Mesendoderm (in vitro differentiated cells): ENCODE measurements at places on chromosomes 3 and 15.
A peak's percentile ranks its signal among the peaks of the same experiment; 100 is the strongest.

GRCh38 chr3:178583963-178584575 is 47.8 kb downstream of the KCNMB2 start:
- DNase-seq, result no peak

GRCh38 chr15:38535491-38536200 is 29.0 kb downstream of the RASGRP1 start:
- DNase-seq, result no peak

GRCh38 chr3:26350853-26351252 is 271.7 kb upstream of the LRRC3B start:
- peak; percentile 97 for DNase-seq

DNA sequence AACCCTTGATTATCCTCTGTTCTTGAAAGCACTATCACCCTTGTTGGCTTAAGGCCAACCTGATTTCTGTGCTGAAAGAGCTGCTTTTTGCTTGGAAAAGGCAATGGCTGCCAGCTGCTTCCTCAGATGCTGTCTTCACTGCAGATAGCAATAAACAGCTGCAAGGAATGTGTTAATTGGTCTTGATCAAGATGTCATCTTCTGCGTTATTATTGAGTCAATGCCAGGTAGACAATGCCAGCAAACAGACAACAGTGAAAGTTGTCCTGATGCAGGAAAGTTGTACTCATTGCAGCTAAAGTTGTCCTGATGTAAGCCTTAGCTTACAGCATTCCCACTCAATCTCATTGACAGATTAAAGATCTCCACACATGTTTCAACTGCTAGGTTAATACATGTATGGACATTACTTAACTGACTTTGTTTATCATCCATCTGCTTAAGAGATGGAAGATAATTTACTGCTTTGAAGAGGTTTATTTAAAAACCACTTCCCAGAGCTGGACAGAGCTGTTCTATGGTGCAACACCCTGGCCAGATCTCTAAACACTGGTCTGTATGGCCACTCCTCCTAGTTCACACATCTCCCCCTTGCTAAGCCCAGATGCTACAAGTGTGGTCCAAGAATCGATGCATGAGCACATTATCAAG is 251.0 kb upstream of the MCTP2 start:
- no peak for DNase-seq

GRCh38 chr15:60594071-60594470 is 115.1 kb upstream of the ICE2 start:
- DNase-seq, result no peak

GRCh38 chr15:59654046-59654445 is 3.3 kb downstream of the GTF2A2 start:
- DNase-seq, result no peak

- DNase-seq, result no peak
Observed at GRCh38 chr3:74842141-74842540, 227.7 kb upstream of the CNTN3 start.

DNA sequence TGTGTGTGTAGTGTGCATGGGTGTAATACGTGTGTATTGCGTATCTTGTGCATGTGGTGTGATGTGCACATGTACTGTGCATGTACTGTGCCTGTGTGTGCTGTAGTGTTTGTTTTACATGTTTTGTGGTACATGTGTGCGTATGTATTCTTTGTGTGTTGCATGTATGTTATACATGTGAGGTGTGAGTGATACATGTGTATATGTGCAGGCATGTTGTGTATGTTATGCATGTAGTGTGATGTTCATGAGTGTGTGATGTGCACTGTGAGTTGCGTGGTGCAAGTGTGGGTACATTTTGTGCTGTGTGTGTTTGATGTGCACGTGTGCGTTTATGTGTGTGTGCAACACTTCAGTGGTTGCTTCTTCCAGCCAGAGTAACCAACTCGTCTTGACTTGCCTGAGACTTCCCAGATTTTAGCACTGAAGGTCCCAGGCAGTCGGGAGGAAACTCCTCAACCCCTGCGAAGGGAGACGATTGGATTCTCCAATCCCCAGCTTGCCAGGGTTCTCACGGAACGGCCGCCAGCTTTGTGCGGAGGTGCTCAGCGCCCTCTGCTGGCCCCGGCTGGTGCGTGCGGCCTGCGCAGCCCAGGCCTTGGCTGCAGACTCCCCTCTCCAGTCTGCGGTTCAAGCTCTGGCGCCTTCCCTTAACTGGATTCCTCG is 3.6 kb downstream of the GALNT15 start:
- peak; percentile 78 for DNase-seq

DNA sequence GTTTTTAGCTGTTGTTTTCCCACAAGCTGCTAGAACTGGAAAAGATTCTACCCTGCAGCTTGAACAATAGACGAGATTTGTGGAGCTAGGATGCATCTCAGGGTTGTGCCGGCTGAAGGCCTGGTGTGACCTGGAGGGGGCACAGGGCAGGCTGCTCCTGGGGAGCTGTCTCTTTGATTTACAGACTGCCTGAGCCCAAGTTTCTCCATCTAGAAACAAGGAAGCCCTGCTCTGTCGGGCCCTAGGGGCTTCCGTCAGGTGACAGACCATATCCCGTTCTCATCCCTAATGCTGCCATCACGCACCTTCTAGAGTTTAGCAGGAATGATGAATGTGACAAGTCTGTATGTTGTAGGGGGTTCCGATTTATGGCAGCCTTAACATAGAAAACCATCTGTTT is 7.9 kb upstream of the CPNE9 start:
- DNase-seq, result no peak

GRCh38 chr3:70606018-70606417 is 293.6 kb upstream of the MDFIC2 start:
- peak; percentile 16 for DNase-seq

GRCh38 chr3:38130631-38131065 is 6.3 kb downstream of the ACAA1 start:
- no peak for DNase-seq

- DNase-seq, result peak; percentile 14
Observed at GRCh38 chr3:172356427-172356826, 91.8 kb downstream of the GHSR start.

DNA sequence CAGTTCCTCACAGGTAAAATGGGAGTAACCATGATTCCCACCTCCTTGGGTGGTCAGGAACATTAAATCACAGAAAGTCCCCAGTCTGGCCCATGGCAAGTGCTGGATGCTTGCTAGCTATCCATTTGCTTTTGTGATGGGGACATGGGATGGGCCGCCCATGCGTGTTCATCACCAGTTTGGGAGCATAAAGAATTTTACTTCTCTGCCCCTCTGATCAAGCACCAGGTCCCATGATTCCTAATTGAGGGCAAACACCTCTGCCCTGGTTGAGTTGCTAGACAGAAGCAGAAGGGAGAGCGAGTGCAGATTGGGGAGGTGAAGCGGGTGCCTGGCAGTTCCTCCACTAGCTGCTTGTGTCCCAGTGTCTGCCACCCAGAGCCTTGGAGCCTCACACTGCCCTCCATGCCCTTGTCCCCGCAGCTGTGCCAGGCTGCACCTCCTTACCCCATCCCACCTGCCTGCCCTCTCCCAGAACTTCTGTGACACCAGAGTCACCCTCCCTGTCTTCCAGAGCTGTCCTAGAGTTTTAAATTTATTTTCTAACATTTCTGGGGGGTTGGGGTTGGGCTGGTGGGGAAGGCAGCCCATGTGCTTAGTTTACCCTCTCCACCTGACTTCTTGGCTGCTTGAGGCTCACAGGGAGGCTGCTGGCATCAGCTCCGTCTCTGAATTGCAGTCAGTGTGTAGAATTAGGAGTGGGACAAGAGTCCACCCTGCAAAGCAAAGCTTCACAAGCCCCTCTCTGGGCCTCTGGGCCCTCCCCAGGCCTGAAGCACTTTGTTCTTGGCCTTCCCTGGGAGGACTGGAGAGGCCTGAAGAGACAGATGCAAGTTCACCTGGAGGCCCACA is 18.4 kb downstream of the CFAP100 start:
- DNase-seq, result no peak

GRCh38 chr3:171972871-171973348 is 66.5 kb upstream of the FNDC3B start:
- DNase-seq, result no peak

- no peak for DNase-seq
Observed at GRCh38 chr3:55565521-55565920, 78.4 kb upstream of the WNT5A start.

- peak; percentile 85 for DNase-seq
Observed at GRCh38 chr3:195863121-195864061, 45.0 kb downstream of the TNK2 start.

DNA sequence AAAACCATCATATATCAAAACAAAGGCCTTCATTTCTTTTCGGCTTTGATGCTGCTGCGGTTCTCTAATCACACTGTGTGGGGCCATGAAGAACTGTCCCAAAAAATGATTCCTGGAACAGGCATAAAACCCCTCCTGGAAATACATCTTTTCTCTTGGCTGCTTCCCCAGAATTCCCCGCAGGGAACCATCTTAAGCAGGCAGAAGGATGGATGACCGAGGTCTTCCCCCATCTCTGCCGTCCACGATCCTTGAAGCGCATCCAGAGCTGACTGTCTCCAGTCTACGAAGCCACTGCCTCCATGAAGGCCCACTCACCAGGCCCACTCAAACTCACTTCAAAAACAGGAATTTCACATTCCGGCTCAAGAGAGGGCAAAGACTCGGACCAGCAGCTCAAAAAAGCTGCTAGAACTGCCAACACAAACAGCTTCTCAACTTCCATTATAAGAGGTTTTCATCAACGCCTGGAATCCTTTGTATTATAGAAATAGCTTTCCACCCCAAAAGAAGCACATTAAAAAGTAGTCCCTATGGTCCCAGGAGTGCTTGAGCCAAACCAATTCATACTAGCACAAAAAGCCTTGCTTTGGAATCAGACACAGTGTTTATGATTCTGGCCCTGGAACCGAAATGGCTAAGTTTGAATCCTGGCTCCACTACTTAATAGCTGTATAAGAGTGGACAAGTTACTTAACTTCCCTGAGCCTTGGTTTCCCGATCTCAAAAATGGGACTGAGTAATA is 487.5 kb upstream of the WNT5A start:
- DNase-seq, result no peak

- no peak for DNase-seq
Observed at GRCh38 chr15:55327387-55327786, 8.4 kb downstream of the PIGB start.

GRCh38 chr3:20576228-20576627 is 390.2 kb upstream of the SGO1 start:
- DNase-seq, result no peak
